Neural crest cell (in vitro differentiated cells): ENCODE measurements at places on chromosomes 7 and 10.

- DNase-seq = no peak
Observed at GRCh38 chr7:107971613-107972012, 31.3 kb downstream of the LAMB1 start.

- no peak for DNase-seq
Observed at GRCh38 chr7:47202146-47202783, 379.6 kb downstream of the TNS3 start.

- DNase-seq = no peak
Observed at GRCh38 chr7:55486991-55487390, 85.3 kb downstream of the VOPP1 start.

GRCh38 chr7:83731154-83731553 is 82.2 kb upstream of the SEMA3E start:
- no peak for DNase-seq

- DNase-seq = no peak
Observed at GRCh38 chr10:67861750-67862432, 22.6 kb upstream of the SIRT1 start.
